IMR-90 (cell line): ENCODE measurements at places on chromosomes 3 and 15. TPM values are rescaled to one million over a fixed set of nuclear protein-coding genes. Genes with fewer than 3 reads are reported as not detected.
A peak's percentile ranks its signal among the peaks of the same experiment; 100 is the strongest.

The HAPLN3 gene
- polyA plus RNA-seq: 28.6 and 30.8 TPM in 2 replicates

- no peak for DNase-seq
- no peak overlapping the region for H3K27ac ChIP-seq
- no peak overlapping the region for H3K4me3 ChIP-seq
These were observed 330.3 kb downstream of the CLSTN2 start for GRCh38 chr3:140265302-140265701.

DNA sequence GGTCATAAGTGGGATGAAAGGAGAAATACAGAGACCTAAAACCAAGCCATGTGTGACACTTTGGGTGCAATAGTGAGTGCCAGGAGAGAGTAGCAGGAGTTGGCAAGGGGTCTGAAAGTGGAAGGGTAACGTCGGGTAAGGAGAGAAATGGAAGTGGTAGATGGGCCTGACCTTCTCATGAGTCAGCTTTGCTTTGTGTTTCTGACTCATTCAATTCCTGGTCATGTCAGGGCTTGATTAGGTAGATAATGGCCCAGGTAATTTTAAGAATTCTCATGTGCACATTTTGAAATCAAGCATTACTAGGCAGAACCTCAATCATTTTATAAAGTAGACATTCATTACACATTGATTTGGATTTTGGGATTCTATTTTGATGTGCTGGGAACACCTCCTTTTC lies 262.5 kb downstream of the SOX2 start:
- no peaks in the 10 kb centered on the region for H3K4me1 ChIP-seq
- H3K36me3 ChIP-seq: no peaks in the 10 kb centered on the region
- H3K27ac ChIP-seq: no peak overlapping the region
- H3K4me3 ChIP-seq: no peak overlapping the region
- no peaks in the 10 kb centered on the region for H3K27me3 ChIP-seq

DNA sequence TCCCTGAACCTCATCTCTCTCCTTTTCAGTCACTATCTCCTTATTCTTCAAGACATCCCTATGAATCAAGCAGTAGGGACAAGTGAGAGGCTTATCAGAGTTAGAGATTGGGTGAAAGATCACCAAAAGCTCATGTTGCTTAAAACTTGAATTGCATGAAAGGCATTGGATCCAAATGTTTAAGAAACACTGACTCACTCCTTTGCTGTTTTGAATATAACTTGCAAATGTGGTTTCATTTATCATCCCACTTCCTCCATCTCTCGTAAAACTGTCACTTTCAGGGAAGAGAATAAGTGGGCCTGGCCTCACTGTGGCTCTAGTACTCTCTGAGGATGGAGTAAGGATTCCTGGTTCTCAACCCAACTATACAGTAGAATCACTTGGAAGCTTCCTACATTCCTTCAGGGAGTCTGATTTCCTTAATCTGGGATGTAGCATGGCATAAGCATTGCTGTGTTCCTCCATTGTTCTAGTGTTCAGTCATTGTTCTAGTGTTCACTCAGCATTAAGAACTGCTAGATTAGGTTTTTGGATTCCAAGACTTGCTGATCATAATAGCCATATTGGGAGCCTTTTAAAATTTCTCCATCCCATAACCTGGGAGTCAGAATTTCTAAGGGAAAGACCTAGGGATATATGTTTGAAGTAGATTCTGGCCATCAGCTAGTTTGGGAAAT lies 171.8 kb downstream of the TMEM108 start:
- no peaks in the 10 kb centered on the region for H3K27me3 ChIP-seq
- no peak overlapping the region for H3K4me3 ChIP-seq
- no peak overlapping the region for H3K27ac ChIP-seq
- no peaks in the 10 kb centered on the region for H3K36me3 ChIP-seq
- H3K4me1 ChIP-seq: no peaks in the 10 kb centered on the region

GRCh38 chr15:81133782-81134461 lies at the start of gene CFAP161:
Gene CFAP161, plus strand, starts transcription at chr15:81134270. Its CDS starts 60 bp downstream, at chr15:81134330.
- peak; percentile 69 for DNase-seq
- peaks cover 12% of the 10 kb centered on the region for H3K27me3 ChIP-seq
- no peaks in the 10 kb centered on the region for H3K36me3 ChIP-seq
- H3K4me1 ChIP-seq: no peaks in the 10 kb centered on the region

- H3K27me3 ChIP-seq: no peaks in the 10 kb centered on the region
- no peak for DNase-seq
- no peak overlapping the region for H3K4me3 ChIP-seq
- H3K4me1 ChIP-seq: no peaks in the 10 kb centered on the region
- no peak overlapping the region for H3K27ac ChIP-seq
- no peaks in the 10 kb centered on the region for H3K36me3 ChIP-seq
These were observed 109.6 kb upstream of the THRB start for GRCh38 chr3:24604215-24604614.

DNA sequence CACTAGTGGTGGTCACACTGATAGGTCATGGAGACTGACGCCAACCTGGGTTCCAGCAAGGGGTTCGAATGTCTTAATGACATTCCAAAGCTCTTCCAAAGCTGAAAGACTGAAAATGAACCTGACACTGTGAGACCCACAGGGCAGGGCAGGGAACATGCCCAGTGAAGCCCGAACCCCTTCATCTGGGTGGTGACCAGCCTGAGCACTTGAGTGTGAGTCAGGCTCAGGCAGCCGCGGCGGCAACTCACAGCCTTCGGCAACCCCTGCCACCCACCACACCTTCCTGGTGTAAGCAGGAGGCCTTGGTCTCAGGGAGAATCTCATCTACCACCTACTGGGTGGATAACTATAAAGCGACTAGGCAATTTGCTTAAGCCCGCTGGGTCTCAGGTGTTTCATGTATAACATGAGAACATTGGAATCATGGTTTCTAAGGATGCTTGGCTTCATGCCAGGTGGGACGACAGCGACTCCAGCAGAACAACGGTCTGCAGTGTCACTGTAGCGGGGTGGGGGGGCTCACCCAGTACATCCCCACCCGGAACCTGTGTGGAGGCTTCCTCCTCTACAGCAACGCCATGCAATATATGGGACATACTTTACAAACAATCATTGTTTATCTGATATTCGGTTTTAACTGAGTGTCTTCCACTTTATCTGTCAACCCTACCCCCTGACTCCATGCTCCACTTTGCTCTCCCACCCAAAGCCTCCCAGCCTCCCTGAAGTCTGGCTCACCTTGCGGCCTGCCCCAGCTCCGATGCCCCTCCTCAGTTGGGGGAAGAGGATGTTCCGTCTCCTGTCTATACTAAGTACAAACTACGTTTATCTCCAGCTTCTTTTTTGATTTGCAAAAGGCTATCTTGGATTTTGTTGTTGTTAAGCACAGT lies 125.0 kb upstream of the MEF2A start:
- H3K4me3 ChIP-seq: no peak overlapping the region
- no peaks in the 10 kb centered on the region for H3K36me3 ChIP-seq
- DNase-seq: no peak
- no peak overlapping the region for H3K27ac ChIP-seq
- H3K4me1 ChIP-seq: peaks cover 14% of the 10 kb centered on the region
- no peaks in the 10 kb centered on the region for H3K27me3 ChIP-seq
